ENCODE measurements at places on chromosomes 13 and 19.
A peak's percentile ranks its signal among the peaks of the same experiment; 100 is the strongest.

DNA sequence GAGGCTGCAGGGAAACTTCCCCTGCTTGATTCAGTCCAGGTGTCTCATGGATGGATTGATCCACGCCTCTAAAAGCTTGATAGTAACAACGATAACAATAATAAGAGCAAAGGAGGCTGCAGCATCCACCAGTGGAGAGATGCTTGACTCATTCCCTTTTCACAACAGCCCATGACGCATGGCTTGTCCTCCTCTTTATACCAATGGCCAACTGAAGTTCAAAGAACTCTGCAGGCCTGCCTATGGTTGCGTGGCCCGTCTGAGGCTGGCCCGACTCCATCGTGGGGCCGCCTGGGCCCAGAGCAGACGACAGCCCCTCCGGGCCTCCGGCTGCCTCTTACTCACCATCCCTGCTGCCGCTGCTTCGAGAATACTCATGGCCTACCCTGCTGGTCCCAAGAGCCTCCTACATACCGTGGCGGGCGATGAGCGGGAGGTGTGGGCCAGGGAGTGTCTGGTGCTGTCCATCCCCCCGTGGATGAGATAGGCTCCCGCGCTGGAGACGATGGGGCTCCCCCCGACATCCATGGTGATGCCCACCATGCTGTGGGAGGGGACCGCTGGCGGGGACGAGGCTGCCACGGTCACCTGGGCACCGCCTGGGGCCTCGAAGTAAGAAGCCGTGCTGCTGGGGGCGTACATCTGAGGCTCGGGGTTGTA is 61.8 kb upstream of the RANBP3 start:
- no peak for DNase-seq

DNA sequence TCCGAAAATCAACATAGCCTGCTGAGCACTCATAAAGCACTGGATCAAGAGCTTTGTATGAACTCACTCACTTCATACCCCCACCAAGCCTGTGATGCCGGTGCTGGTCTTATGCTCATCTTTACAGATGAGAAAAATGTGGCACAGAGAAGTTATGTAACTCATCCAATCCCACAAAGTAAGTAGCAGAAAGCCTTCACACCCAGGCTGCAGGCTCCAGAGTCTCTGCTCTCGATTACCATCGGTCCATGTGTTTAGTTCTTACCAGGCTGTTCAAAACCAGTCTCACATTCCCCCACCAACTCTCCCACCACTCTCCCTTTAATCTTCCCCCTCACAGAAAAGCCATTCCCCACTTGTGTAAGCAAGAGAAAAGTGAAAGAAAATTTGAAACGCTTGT is 276.0 kb downstream of the DNAJC15 start:
- DNase-seq: no peak

- peak; percentile 29 for DNase-seq
These were observed at the start of gene ENOX1 for GRCh38 chr13:43786766-43787517. Gene ENOX1, minus strand, starts transcription at chr13:43786972.

- DNase-seq: no peak
These were observed 115.4 kb downstream of the ABCC4 start for GRCh38 chr13:95185851-95186250.

- DNase-seq: no peak
These were observed 7.7 kb downstream of the C2CD4C start for GRCh38 chr19:400976-401865.

DNA sequence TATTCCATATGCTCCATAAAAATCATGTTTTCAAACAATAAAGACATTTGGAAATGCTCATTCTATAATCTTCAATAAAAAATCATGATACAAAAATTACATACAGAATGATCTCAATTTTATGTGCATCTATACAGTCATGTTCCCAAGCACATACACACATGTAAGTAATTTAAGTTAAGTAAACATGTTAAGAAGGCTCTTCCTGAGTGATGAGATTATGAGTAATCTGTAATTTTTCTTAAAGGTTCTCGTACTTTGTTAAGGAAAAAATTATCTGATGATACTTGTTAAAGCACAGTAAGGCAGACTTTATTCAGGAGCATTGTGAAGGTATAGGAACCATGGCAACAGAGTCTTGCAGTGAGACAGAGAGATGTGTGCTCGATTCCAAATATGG is 30.0 kb upstream of the DLEU7 start:
- DNase-seq: no peak

DNA sequence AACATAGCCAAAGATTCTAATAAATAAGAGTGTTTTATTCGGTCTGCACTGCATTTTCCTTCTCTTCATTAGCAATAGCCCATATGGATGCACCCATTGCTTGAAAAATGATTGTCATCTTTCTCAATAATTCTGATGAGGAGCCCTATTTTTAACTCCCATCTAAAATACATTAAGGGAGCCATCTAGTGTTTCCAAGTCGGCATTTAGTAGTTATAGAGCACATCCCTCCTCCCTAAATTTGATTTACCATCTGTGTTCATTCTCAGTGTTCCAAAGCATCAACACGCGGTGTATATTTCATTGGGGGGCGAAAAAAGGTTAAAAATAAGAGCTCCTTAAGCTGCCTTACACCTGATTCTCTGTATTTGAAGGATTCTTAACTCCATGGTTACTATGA is 119.2 kb upstream of the IPO5 start:
- DNase-seq: no peak

GRCh38 chr13:48715977-48716376 is 62.2 kb downstream of the CYSLTR2 start:
- no peak for DNase-seq

DNA sequence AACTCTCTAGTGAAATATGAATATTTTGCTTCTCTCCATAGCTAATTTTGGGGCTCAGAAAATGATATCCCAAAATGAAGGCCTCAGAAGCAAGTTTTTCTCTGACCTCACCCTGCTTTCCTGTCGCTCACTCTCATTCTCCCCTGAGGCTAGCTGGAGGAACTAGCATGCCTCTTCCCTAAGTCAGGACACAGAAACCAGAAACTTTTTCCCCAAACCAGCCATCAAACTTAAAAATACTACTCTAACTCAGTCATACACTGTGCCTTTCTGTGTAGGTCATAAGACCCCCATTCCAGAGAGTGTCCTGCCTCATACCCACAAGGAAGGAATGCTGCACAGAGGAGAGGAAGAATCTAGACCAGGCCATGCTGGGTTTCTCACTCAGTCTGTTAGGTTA is 329.6 kb downstream of the PCDH20 start:
- no peak for DNase-seq

DNA sequence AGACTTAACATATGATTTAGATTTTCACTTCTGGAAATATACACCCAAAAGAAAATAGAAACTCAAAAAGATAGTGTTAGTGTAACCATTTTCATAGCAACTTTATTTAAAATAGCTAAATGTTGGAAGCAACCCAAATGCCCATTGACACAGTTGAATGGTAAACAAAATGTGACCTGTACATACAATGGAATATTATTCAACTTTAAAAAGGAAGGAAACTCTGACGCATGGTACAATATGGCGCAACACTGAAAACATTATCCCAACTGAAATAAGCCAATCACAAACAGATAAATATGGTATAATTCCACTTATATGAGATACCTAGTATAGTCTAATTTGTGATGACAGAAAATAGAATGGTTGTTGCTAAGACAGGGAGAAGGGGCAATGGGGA is 1456.1 kb upstream of the MIR17HG start:
- DNase-seq: no peak

GRCh38 chr19:45442778-45443461 is 19.2 kb upstream of the ERCC1 start:
- DNase-seq: peak; percentile 66

DNA sequence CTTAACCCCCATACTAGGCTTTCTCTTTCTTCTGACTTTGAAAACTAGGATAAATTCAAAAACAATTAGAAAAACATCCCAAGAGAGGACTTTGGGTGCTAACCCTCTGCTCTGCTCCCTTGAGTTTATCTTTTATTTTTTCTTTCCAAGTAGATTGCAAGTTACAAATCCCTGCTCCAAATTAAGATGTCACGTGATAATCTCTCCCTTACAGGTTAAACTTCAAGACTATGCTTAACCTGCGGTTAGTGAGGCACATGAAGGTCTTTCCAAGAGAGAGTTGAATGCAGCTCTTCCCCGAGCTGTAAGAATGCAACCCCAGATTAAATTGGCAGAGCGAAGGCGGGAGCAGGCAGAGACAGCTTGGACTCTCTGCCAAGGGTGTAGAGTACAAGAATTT is 12.2 kb upstream of the ZNF507 start:
- no peak for DNase-seq

- DNase-seq: no peak
These were observed 92.9 kb downstream of the DNAJC15 start for GRCh38 chr13:43116242-43116641.
